ENCODE measurements at places on chromosomes 7 and 10. TPM values are rescaled to one million over a fixed set of nuclear protein-coding genes. Genes with fewer than 3 reads are reported as not detected.

Gene FAM25C
- not detected for total RNA-seq

Gene TYW1B
- total RNA-seq, result 3.4 TPM

Gene SUN1
- 72.8 TPM for total RNA-seq

Gene LIPM
- total RNA-seq, result not detected

Gene CALHM1
- total RNA-seq, result 0.58 TPM

Gene UNCX
- not detected for total RNA-seq

Gene ELMO1
- 102 TPM for total RNA-seq

Gene TMEM26
- not detected for total RNA-seq

Gene SLC29A4
- 0.45 TPM for total RNA-seq

Gene CFAP43
- total RNA-seq, result 0.18 TPM

DNA sequence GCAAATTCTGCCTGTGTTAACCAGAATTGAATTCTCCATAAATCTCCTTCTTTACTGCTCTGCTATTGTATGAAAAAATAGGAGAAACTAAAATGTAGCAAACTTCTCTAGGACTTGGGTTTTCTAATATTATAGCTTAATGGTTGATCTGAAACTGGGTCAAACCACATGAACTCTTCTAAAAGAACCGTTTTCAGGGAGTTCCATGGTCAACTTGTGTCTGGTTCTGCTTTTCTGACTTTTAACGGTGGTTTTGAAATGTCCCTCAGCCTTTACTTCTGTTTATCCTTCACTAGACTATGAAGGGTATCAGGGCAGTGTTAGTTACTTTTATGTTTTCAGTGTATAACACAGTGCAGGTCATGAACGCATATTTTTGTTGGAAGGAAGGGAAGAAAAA is 242.2 kb downstream of the TSPAN12 start:
- no peak for DNase-seq

DNA sequence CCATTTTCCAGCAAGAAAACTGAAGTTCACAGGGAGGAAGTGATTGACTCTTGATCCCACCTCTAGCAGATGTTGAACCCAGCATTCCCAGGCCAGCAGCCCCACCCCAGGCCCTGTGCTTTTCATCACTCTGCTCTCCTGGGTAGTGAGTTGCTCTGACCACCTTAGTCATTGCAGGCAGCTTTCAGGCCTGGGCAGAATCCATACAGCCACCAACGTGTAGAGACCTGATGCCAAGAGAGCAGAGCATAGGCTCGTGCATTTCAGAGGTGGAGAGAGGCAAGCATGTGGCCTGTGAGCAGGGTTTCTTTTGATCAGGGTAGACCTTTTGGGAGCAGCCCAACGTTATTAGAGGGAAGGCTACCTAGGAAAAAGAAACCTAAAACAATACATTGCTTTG is 334.6 kb downstream of the PTEN start:
- DNase-seq, result no peak

DNA sequence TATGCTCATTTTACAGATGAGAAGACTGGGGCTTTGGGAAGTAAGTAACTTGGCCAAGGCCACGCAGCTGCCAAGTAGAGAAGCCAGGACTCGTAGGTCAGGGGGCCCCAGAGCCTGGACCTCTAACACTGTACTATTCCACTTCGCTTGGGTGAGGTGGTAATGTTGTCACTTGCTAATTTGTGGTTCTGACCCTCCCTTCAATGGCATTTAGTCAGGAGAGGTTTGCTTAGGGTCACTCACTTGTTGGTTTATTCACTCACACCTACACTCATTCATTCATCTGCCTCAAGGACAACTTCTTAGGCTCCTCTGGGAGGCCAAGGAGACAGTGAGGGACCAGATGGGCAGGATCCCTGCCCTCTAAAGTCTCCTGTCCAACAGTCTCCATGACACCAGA is 21.3 kb downstream of the BTBD16 start:
- DNase-seq, result no peak

DNA sequence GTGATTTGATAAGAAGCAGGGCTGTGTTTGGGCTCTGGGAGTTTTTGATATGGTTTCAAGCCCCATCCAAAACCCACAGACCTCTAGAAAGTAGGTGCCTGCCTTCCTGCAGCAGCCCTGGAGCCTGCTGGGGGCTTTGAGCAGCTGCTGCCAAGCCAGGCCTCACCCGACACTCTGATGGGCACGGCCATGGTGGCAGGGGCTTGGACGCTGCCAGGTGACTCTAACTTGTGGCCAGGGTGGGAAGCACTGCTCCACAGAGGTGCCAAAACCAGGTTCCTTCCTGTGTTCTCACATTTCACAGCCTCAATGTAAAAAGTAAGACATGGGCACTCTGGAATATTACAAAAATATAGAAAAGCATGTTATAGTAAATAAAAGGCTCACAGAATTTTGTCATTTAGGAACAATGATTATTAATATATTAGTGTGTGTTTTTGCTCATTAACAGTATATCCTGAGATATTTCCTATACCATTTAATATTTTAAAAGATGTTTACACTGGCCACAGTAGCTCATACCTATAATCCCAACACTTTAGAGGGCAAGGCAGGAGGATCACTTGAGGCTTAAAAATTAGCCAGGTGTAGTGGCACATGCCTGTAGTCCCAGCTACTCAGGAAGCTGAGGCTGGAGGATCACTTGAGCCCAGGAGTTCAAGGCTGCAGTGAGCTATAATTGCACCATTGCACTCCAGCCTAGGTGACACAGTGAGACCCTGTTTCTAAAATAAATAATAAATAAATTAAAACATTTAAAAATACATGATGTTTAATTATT is 95.1 kb downstream of the EGFR start:
- no peak for DNase-seq

- DNase-seq, result no peak
These were observed 155.4 kb downstream of the DYNC1I1 start for GRCh38 chr7:95927756-95928155.

- DNase-seq, result no peak
These were observed 7.6 kb downstream of the PRXL2A start for GRCh38 chr10:80415734-80416478.

GRCh38 chr10:96133135-96133534 is 3.0 kb downstream of the ZNF518A start:
- no peak for DNase-seq

DNA sequence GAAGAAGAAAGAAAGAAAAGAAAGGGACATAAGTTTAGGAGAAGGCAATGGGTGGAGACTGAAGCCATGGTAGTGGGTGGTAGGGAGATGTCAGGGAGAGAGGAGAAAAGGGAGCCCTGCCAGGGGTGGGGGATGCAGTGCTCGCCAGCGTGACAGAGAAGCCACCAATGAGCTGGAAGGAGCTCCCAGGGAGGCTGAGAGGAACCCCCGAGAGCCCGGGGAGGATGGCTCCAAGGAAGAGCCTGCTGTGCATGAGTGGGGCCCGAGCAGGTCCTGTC is 141.2 kb upstream of the SHH start:
- no peak for DNase-seq

GRCh38 chr10:131584287-131584686 is 272.8 kb upstream of the TCERG1L start:
- DNase-seq, result no peak

GRCh38 chr7:50640256-50640655 is 75.1 kb upstream of the DDC start:
- DNase-seq, result peak; percentile 15

- no peak for DNase-seq
These were observed 54.3 kb downstream of the BMS1 start for GRCh38 chr10:42836771-42837468.

DNA sequence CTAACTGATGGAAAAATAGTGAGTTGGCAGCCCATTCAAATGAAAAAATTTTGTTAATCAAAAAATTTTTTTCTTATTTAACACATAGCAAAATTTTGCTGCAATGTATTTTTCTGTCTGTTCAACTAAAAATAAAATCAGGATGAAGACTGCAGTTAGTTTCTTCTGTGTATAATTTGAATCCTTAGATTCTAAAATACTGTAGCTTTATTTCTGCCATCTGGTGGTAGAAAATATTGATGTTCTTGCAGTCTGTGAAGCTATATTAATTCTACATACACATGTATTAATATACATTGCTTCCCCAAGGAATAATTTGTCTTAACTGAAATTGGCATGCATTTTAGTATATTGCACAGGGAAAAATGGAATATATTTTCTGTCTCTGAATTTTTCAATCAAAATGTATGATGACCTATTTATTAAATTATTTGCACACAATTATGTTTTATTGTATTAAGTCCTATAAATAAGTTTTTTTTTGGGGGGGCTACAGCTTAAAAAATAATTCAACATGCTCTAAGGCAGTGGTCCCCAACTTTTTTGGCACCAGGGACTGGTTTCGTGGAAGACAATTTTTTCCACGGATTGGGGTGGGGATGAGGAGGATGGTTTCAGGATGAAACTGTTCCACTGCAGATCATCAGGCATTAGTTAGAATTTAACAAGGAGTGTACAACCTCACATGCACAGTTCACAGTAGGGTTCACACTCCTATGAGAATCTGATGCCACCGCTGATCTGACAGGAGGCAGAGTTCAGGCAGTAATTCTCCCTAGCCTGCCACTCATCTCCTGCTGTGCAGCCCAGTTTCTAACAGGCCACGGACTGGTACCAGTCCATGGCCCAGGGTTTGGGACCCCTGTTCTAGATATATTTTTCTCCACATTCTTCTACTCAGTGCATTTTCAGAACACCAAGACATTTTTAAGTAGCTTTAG is 119.4 kb downstream of the GNAT3 start:
- no peak for DNase-seq

GRCh38 chr7:54969208-54969967 is 49.4 kb upstream of the EGFR start:
- DNase-seq, result no peak

- no peak for DNase-seq
These were observed 19.0 kb downstream of the DPCD start for GRCh38 chr10:101607124-101607523.

DNA sequence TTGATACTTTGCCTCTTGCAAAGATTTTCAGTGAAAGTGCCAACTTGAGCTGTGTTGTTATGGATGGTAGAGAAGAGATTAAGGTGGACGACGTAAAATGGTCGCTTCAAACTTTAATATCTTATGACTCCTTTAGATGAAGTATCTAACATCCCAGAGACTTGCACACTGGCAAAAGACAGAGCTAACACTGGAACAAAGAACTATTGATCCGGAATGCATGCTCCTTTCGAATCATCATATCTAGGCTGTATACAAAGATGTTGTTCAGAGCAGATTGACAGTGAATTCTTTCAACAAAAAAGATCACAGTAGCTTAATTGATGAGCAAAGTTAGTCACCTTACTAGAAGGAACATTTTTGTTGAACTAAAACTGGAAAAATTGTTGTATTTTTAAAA is 592.7 kb downstream of the NXPH1 start:
- no peak for DNase-seq

- DNase-seq, result no peak
These were observed 921.9 kb downstream of the LRMDA start for GRCh38 chr10:76353237-76353851.
